NCI-H2081 treated with DMSO at 0.1 percent for 48 hours (cell line): ENCODE measurements at places on chromosomes 11 and 22.

- no peak for DNase-seq
These were observed 64.1 kb downstream of the NECTIN1 start for GRCh38 chr11:119664701-119665420.

GRCh38 chr22:38733724-38734381, 21.9 kb downstream of the SUN2 start:
- no peak for DNase-seq

- DNase-seq: no peak
These were observed 23.0 kb downstream of the LIMK2 start for GRCh38 chr22:31235081-31235480.

DNA sequence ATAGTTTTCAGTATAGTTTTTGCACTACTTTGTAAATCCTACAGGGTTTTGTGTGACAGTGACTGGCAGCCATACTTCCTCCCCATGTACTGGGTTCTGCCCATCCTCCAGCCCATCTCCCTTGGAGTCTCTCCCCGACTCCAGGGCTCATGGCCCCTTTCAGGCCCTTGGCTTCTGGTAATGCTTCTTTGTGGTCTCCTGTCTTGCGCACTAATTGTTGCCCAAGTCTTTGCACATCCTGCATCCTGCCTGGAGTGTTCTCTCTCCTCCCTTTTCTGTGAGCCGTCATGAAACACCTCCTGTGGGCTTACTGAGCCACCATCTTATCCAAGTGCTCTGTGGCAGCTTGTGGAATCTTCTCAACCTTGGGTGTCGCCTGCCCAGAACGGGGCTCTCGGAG, 11.4 kb upstream of the KCNQ1OT1 start:
- DNase-seq: no peak

GRCh38 chr22:44341431-44342346, 28.9 kb upstream of the SHISAL1 start:
- no peak for DNase-seq

DNA sequence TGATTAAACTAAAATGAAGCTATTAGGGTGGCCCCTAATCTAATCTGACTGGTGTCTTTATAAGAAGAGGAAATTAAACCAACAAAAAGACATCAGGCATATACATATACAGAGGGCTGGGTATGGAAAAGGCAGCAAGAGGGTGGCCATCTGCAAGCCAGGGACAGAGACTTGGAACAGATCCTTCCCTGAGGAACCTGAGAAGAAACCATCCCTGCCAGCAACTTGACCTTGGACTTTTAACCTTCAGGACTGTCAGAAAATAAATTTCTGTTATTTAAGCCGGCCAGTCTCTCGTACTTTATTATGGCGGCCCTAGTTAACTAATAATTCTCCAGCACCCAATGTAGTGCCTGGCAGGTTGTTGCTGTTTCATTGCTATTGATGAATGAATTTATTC, 361.5 kb upstream of the PDGFD start:
- no peak for DNase-seq

DNA sequence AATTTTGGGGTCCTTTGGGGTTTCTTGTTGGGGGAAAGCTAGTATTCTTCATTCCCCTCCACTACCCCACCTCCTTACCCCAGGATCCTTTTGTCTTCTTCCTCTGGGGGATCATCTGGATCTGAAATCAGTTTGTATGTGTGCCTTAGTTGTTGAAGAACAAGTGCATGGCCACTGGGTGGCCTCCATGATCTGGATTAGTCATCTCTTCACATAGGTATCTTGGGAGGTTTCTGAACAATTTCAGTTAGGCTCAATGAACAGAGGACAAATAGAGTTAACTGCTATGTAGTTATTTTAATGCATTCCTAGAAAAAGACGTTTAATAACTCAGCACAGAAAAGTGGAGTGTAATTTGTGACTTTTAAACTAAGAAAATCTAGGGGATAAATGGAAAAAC, 7.1 kb upstream of the VWA5A start:
- DNase-seq: peak; percentile 22

- DNase-seq: no peak
These were observed 110.9 kb upstream of the BLID start for GRCh38 chr11:122226810-122227379.

- peak; percentile 37 for DNase-seq
These were observed 88.4 kb upstream of the TEAD1 start for GRCh38 chr11:12585861-12586260.

- no peak for DNase-seq
These were observed 9.7 kb upstream of the RNF141 start for GRCh38 chr11:10550503-10551289.

DNA sequence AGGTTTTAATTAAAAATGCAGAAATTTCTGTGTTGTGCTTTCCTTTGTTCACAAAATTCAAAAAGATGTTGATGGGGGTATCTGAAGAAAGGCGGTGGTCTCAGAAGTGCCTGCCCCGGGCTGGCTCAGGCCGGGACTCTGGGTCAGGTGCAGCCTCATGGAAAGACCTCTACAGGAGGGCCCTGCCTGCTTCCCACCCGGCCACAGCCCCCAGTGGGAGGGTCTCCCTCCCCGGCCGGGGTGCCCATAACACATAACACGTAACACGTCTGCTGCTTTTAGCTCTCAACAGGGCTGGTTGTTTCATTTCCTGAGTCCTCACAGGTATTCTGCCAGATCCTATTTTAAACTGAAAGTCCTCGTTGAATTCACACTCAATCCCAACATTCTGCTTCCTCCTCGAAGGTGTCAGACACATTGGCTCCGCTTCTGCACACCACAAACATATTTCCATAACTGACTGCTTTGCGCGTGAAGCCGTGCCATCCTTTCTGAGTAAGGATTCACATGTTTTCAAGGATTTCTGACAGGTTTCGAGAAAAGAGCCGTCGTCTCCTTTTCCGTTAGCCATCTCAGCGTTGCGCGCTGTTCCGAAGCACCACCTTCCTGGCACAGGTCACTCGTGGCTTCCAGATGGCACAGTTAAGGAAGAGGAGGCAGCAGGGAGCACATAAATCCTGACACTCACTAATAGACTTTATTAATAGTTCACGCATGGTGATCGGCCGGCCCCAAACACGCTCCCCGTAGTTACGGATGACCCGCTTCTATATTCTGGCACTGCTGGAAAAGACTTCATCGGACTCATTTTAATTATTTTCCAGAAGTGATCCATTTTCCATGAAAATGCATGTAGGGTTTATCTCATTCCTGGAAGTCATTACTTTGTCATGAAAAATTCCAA, 569.3 kb downstream of the BRD1 start:
- no peak for DNase-seq
